ENCODE measurements at places on chromosomes 3 and 15.

GRCh38 chr3:136136454-136136853 is 59.7 kb downstream of the MSL2 start:
- no peak for DNase-seq

- no peak for DNase-seq
Observed at GRCh38 chr3:171156401-171157010, 130.0 kb upstream of the SLC2A2 start.

GRCh38 chr15:80482696-80483095 is 78.5 kb downstream of the ARNT2 start:
- no peak for DNase-seq

- no peak for DNase-seq
Observed at GRCh38 chr15:62506217-62506805, 341.2 kb upstream of the C2CD4B start.

DNA sequence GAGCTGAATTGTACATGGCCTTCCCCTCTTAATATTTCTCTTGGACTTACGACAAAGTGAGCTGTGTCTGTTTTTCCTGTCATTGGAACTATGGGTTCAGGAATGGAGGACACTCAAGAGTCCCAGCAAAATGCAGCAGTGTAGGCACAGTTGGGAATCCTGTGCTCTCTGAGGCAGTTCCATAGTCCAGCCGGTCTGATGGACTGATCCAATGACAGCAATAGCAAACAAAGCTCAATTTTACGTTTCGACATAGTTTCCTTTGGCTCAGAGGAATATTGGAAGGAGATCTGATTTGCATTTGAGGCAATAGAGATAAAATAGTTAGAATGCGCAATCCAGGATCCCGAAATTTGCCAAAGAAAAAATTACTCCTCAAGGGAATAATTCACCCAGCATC is 276.9 kb upstream of the CNTN3 start:
- DNase-seq, result no peak

GRCh38 chr3:100641471-100642032 is 32.2 kb downstream of the ADGRG7 start:
- no peak for DNase-seq

DNA sequence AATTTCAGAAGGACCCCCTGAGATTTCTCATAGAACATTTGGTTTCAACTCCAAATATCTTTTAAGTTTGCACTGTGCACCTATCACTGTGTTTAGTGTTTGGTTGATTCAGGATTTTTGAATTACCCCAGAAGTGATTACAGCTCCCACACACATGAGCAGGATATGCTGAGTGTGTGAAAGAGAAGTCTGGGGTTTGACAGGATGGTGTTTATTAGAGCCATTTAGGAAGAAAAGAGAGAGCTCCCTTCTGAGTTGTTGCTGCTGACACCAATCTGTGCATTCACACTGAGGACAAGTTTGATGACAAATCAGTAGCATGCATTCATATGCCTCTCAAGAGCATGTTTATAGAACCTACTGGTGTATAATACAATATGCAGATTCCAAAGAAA is 118.1 kb downstream of the RPL22L1 start:
- no peak for DNase-seq

- no peak for DNase-seq
Observed at GRCh38 chr3:178088963-178089362, 447.3 kb upstream of the KCNMB2 start.

DNA sequence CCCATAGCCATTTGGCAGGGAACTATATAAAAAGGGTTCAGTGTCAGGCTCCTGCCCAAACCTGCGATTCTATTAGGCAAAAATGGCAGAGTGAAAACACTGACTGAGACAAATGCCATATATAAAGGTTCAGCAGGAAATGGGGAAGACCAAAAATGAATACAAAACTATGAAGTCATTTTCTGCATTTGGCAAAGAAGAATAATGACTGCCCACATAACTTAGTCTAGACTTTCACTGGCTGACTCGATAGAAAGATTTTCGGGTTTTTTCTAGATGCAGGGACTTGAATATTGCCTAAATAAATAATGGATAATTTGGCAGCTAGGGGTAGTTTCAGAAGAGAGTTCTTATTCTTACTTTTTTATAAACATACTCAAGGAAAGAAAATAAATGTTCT is 178.0 kb downstream of the TPRG1 start:
- DNase-seq, result no peak

Measured in NCI-H1048 (cell line).